ENCODE measurements at places on chromosomes 11 and 22.

DNA sequence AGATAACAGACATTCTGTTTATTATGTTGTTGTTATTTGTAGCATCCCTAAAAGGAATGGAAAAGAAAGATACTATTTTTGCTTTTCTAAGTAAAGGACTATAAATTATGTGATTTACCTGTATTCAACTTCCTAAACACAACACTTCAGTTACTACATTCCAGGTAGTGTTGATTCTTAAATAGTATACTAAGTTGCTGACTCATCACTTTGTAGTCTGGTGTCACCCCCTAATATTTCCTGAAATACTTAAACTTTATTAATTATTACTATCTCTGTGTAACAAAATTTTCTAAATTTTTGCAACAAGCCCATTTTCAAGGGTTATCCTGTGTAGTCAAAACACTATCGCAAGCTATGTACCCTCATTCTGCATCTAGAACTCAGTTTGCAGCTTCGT is 7.0 kb downstream of the SYTL2 start:
- DNase-seq = no peak

DNA sequence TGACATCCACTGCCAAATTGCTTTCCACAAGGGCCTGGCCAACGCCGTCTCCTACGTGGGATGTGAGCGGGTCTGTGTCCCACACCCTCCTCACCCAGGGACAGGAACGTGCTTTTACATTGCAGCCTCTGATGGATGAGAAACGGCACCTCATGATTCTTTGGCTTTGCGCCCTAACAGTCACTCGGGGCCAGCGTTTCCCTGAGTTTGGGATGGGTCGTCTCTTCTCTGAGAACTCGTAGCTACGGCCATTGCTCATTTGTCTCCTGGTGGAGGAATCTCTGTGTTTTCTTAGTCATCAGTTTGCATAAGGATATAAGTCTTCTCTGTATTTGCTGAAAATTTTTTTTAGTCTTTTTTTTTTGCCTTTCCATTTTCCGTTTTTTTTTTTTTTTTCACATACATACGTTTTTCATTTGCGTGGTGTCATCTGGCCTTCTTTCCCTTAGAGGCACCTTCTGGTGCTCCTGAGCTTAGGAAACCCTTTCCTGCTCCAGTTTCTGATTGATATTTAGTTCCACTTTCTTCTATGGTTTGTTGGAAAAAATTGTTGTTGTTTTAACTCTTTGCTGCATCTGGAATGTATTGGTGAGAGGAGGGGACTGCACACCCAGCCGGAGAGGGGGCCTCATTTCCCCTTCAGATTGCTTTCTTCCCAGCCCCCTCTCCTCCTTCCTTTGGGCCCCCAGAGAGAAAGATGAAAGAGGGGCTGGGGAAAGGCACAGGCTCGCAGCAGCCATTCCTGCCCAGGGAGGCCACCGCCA is 12.0 kb downstream of the TNNT3 start:
- no peak for DNase-seq

- DNase-seq = no peak
Measured at GRCh38 chr11:123704341-123704740, 37.1 kb downstream of the ZNF202 start.

DNA sequence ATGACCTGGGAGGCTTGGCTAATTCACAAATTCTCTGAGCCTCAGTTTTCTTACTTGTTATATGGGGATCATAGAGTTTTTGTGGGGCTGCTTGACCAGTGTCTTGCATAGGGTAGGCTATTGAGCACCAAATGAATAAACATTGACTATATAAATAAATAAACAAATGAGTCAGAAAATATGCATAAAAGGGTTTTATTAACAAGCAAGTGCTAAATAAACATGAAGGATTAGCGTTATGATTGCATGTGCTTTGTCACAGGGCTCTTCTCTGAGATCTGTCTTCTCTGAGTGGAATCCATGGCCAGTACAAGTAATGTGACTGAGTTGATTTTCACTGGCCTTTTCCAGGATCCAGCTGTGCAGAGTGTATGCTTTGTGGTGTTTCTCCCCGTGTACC is at the start of gene OR4B1:
Gene OR4B1 (plus strand): TSS at position 301 of the 400 bp plus-strand sequence. CDS start 0 bp downstream, at position 301.
- DNase-seq = no peak

GRCh38 chr11:118527109-118527508 is at the start of gene TTC36:
TTC36 (plus strand) TSS chr11:118527474; CDS start chr11:118527495, 21 bp downstream.
- no peak for DNase-seq

DNA sequence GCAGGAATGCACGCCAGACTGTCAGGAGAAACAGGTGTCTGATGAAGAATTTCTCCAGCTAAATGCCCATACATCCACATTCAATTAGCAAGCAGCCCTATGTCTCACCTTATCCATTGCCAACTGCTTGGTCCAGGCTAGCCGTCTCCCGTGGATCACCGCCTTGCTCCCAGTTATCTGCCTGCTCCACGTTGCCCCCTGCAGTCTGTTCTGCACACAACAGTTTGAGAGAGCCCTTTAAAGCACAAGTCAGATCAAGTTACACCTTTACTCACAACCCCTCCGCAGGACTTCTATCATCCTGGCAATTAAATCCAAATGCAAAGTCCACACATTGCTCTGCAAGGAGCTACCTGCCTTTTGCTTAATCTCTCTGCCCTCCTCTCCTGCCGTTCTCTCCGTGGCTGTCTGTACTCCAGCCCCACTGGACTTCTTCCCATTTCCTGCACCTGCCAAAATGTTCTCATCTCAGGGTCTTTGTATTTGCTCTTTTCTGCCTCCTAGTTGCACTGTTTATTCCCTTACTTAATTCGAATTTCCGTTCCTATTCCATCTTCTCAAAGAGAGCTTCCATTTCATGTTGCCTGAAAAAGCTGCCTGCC is 185.3 kb upstream of the LARGE1 start:
- peak; percentile 19 for DNase-seq

DNA sequence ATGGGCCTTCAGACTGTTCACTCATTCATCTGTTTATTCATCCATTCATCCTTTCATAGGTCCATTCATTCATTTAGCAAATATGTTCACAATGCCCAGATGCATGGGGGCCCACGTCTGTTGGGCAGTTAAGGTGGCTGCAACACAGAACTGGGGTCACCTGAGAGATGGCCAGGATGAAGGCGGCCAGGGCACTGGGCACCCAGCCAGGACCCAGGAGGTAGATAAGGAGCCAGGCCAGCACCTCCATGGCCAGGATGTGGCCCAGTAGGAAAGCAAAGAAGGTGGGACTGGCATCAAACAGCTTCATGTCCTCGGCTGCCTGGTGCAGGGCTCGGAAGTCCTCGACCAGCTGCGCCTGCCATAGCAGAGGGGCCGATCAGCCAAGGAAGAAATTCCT is 12.2 kb downstream of the FADS3 start:
- no peak for DNase-seq

DNA sequence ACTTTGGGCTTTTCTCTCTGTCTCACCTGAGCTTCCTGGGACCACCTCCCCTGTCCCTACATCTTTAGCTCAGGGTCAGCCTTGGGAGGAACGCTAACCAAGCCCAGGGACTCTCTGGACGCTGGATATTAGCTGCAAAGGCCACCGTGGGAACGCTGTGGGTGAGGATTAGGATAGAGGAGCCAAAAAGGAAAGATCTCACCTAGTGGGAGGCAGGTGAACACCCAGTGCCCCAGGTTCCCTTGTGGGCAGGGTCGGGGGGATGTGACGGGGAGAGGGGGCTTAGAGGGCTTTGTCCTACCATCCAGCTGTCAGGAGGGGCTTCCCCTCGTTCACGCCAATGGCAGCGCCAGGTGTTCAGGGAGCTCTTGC is 50.2 kb downstream of the LINC01488 start:
- no peak for DNase-seq

DNA sequence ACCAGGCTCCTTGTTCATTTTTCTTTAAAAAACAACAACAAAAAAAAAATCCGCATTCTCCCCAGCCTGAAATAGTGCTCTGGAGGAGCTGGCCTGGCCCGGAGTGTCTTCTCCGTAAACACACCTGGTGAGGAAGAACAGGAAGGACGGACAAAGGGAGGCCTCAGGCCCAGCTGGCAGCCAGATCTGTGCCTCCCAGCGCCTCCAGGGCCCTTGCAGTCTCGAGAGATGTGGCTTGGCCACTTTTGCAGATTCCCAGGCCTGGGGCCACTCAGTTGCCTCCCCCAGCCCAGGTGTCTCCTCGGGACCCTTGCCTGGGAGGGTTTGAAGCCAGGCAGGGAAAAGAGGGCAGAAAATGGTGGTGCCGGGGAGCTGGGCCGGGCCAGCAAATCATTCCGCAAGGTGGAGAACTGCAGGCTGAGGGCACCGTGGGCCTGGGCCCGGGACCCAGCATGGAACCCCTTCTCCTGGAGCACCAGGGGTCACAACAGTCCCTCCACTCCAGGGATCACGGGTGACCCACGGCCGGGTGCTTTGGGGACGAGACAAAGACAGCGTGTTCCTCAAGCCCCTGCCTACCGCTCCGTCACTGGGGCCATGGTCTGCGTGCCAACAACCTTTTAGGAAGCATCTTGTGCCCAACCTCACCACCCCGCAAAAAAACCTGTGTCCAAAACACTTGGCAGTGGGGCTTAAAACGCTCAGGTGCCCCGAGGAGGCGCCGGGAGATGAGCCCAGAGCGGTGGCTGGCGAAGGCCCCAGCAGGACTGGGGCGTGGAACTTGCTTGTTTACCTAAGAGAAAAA is 67.1 kb upstream of the WNT7B start:
- no peak for DNase-seq

DNA sequence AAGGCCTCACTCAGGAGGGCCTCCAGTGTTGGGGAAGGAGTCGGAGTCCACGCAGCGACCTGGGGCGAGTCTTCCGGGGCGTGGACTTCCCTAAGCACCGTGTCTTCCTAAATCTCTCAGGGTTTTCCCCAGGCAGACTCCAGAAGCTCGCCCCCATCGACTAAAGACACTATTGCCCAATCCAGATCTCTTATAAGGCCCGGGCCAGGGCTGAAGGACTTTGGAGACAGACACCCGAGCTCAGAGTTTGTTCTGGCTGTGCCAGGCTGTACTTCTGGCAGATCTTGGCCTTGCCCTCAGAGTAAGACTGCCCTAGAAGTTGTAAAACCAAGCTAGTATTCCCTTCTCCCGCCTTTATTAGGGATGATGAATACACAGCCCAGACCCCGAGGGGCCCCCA is 191.4 kb downstream of the BUD13 start:
- DNase-seq = no peak

DNA sequence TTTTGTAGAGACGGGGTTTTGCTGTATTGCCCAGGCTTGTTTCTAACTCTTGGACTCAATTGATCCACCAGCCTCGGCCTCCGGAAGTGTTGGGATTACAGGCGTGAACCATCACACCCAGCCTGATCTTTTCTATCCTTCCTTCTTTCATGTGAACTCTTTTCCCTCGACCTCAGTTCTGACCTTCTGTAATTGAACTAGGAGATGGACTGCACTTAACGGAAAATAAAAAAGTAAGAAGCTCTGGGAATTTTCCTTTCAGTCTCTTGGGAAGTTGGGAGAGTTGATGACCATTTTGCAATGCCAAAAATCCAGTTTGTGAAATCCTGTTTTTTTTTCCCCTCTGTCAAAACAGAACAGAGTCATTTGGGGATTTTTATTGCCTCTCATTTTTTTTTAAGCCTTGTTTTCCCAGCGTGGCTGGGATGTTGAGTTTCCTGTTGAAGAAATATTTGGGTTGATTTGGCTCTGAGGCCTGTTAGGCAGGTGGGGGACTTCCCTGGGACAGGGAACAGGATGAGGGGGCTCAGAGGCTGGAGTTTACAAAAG is 26.9 kb upstream of the CYB5R3 start:
- peak; percentile 82 for DNase-seq

GRCh38 chr22:29329581-29329980 is 14.1 kb upstream of the RASL10A start:
- no peak for DNase-seq
